Cerebellar cortex (tissue), 1 donor: ENCODE measurements at places on chromosomes 4 and X.
A peak's percentile ranks its signal among the peaks of the same experiment; 100 is the strongest.

DNA sequence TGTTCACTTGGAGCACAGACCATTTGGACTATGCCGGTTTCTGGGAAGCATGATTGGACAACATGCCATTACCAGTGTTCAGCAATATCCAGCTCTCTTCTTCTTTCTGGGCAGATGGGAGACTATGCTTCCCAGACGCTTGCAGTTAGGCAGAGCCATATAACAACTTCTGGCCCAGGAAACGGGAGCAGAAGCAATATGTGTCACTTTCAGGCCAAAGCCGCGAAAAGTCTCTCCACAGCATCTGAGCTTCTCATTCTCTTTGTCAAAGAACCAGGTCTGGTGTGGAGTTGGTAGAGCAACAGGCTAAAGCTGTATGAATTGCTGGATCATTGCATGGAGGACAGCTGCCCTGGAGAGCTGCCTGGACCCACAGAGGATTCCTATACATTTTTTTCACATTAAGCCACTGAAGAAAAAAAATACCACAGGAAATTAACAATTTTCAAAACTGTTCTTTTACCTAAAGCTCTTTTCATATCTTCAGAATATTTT is 131.4 kb upstream of the FRG1 start:
- no peak for DNase-seq

DNA sequence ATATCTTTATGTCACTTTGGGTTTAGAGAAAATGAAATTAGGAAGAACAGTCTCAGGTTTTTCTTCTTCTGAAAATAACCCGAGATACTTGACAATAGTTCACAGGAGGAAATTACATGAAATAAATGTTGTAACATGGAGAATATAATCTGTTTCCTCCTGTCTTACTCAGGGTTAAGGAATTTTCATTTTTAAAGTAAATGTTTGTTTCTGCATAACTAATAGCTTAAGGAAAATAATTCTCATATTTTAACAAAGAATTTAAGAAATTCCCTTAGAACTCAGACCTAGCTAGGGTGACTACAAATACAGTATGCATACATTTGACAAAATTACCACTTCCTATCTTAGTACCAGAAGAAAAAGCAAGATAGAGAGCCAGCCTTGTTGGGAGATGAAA is 17.2 kb upstream of the SPRY1 start:
- DNase-seq = no peak

GRCh38 chr4:150323406-150324325 is 245.4 kb downstream of the DCLK2 start:
- DNase-seq = no peak

DNA sequence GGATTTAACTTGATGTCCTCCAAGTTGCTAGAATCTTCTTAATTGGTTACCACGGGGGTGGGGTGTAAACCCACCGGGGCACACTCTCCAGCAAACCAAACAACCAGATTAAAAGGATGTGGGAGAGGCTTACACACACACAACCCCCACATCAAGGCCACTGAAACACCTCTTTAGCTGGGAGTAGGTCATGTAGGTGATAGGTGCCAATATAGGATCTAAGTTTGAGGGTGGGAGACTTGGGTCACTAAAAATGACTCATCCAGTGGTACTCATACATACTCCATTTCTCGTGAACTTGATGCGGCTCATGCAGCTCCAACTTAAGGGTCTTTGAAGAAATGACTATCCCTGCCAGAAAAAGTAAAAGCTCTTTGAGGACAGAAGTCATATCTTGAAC is 20.5 kb upstream of the CD40LG start:
- DNase-seq = no peak

GRCh38 chrX:103415068-103415467 is 38.7 kb downstream of the BEX3 start:
- no peak for DNase-seq

DNA sequence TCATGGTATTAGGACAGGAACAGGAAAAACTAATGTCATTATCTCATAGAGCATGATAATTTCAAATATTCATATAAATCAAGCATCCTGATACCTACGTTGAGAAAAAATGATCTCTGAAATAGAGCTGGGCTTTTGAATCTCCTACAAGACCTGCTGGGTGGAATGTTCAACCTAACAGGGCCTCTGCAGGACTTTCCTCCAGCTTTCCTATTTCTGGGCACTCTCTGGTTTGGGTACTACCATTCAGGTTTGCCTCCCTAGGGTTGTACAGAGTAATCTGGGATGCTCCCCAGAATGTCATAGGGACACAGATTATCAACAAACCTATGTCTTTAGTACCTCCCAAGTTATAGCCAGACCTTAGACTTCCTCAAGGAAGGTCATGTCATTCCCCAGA is 108.9 kb downstream of the CDS1 start:
- no peak for DNase-seq

DNA sequence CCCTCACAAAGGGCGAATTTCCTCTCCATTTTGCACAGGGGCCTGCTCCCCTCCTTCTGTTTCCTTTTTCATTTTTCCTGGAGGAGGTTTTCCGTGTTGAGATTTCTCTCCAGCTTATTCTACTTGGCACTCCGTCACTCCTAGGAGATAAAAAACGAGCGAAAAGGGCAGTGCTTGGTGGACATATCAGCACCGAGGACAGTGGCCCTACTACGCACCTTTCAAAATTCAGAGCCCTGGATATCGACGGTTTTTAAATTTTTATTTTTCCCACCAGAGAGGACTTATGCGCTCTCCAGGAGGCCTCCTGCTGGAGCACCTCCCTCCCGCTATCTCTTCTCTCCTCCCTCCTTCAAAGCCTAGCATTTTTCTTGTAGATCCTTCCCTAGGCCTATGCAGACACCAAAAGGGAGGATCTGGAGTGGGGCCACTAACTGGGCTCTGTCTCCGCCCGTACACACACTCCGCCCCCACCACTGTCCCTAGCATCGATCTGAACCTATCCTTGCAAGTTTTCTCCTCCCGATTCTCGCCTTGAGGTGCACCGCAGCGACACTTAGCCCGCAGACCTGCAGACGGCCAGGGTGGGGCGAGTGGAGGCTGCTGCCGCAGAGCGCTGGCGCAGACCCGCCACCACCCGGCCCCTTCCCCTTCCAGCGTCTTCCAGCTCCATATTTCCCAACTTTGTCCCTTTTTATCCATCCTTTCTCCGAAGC is 8.5 kb upstream of the TCEAL9 start:
- no peak for DNase-seq

DNA sequence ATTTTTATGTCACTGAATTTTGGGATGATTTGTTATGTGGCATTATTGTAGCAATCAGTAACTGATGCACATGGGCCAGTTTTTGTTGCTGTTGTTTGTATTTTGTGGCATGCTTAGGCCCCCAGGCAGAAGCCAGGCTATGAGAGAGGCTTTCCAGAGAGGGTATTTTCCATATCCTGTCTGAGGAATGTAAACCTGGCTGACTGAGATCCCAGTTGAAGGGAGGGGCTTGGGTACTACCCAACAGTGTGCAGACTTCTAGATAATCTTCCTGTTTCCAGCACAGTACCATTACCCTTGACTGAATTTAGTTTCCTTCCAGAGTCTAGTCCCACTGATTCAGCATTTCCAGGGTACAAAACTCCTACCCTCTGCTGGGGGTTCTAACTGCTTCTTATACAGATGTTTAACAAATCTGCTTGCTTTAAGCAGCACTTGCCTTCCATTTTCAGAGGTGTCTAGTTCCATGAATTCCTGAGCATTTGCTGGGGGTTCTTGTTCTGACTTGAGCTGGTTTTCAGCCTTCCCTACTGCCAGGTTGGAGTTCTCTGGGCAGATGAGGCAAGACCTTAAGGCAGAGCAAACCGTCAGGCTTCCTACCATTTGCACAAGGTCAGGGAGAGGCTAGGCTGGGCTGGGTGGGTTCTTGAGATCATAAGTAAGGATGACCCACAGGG is 104.7 kb upstream of the EGFL6 start:
- DNase-seq = no peak

- DNase-seq = peak; percentile 72
Measured at GRCh38 chr4:38664706-38665401, 855 bp downstream of the KLF3 start.

- no peak for DNase-seq
Measured at GRCh38 chr4:40327340-40327739, 7.8 kb upstream of the CHRNA9 start.

DNA sequence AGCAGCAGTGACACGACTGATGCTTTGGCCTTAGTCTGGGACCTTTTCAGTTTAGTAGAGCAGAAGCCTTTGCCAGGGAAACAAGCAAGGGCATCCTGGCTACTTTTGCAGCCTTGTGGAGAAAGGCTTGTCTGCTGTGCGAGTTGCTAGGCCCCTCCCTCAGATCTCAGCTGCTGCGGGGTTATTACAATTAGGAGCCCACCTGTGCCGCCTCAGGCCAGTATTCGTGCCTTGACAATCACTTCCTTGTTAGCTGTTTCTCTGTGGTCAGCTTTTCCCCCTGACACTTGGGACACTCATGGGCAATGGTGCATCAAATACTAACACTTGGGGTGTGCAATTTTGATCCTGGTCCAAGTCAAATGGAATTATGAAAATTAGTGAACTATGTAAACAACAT is 67.9 kb downstream of the SH2D1A start:
- DNase-seq = no peak

DNA sequence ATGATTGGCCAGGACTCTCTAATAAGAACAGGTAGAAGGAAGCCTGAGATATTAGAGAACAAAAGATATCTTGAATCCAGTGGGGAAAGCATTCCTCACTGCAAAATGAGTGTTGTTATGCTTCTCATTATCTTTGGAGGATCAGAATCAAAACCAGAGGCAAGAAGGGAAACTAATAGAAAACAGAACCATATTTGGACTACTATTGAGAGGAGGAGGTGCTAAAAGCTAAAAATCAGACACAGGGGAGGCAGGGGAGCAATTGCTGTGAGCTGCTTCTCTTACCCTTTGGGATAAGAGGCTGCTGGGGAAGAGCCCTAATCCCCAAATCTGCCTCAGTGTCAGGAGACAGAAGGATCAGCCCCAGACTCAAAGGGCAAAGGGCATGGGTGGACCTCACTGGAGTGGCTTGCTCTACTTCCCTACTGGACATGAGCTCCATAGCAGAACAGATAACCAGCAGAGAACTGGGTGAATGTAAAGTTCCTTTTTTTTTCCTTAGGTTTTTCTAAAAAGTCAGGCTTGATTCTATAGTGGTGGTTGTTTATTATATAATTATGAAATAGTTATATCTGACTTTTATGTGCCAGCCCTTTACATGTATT is 60.1 kb downstream of the SEPTIN11 start:
- DNase-seq = no peak

DNA sequence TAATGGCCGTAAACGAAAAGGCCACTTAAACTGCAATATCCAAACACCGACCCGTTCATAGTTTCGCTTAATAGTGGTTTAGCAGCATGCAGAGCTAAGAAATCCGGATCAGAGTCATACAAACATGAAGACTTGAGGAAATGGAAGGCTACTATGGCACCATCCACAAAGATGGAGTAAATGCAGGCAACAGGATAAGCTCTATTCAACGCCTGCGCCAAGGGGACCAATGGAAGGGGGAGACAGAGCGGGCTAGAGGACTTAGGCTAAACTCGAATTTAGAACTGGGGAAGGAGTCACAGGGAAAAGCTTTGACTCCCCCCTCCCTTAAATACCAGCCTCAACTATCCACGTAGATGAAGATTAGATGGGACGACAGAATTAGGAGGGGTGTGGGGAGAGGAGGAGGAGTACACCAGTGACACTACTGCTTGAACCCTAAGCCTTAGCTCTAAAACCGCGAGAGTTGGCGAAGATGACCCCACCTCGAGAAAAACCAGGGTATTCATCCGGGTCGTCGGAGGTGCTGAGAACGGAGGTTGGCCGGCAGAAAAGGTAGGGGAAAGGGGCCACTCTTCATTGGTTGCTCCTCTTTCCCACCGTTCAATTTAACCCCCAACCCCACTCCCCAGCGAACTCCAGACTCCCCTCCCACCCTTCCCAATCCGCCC is 3.5 kb downstream of the HUWE1 start:
- peak; percentile 54 for DNase-seq

- peak; percentile 71 for DNase-seq
Measured at GRCh38 chr4:173171098-173171497, 2.5 kb downstream of the GALNT7 start.

GRCh38 chr4:1646690-1647089 is 37.4 kb downstream of the FAM53A start:
- DNase-seq = no peak

- DNase-seq = peak; percentile 58
Measured at GRCh38 chrX:21740329-21741274, 17.3 kb downstream of the SMPX start.

- no peak for DNase-seq
Measured at GRCh38 chr4:71669291-71669690, 114.6 kb downstream of the GC start.

- DNase-seq = no peak
Measured at GRCh38 chrX:120453985-120454384, 15.1 kb downstream of the LAMP2 start.

GRCh38 chrX:49067285-49068120 is 6.3 kb downstream of the PRAF2 start:
- no peak for DNase-seq

GRCh38 chrX:25144043-25144940 is 128.5 kb upstream of the ARX start:
- DNase-seq = peak; percentile 64

- DNase-seq = no peak
Measured at GRCh38 chr4:167717495-167717894, 374.8 kb upstream of the ANXA10 start.

- DNase-seq = no peak
Measured at GRCh38 chr4:78323439-78323838, 228.1 kb upstream of the ANXA3 start.

DNA sequence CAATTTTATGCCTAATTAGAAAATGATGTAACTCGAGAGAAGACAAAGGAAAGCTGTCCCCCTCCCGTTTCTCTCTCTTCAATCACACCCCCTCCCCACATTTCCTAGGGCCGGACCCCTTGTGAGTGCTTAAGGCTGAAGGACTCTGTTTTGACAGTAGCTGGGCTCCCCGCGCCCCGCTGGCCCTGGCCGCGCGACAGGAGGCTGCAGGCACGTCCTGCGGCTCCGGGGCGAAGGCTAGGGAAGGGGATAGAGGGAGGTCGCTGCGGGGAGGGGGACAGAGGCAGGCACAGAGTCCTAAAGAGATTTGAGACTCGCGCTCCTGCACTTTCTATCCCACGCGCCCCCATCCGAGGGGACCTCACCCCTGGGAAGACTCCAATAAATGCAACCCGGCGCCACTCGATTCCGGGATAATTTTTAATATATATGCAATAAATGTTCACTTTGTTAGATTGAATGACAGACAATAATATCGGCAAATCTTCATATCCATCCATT is 56.2 kb upstream of the TMEM33 start:
- DNase-seq = no peak

DNA sequence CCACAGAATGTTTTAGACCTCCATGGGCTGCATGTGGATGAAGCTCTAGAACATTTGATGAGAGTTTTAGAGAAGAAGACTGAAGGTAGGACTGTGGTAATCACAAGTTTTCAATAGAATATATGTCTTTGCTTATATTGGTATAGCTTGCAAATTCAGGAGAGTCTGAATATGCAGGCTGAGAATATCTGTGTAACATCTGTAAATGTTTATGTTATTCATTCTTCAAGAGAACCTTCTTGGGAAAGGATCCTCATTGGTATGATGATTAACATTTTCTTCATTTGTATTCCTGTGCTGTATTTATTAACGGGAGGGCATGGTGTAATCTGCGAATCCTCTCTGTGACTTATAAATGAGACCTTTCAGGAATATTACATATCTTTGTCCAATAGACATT is 52.1 kb upstream of the RHOH start:
- DNase-seq = no peak
